ENCODE measurements at places on chromosomes 3 and 15.

DNA sequence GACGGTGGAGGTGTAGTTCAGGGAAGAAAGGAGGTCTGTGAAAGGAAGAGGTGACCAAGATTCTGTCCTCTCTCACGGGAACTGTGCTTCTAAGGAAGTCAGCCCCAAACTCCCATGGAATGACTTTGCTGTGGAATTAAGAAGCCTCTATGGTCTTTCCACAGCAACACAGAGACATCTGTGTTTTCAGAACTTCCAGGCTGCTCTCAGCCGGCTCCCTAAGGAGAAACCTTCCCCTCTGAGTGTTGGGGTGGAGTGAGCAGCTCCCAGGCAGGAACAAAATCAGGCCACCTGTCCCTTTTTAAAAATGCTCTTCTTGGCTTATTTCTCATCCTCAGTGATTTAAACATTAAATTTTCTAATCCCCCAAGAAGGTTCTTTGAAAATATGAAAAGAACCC lies 53.3 kb upstream of the SNRK start:
- DNase-seq, result no peak

GRCh38 chr3:186933816-186934215 lies 3.5 kb downstream of the ST6GAL1 start:
- DNase-seq, result no peak

DNA sequence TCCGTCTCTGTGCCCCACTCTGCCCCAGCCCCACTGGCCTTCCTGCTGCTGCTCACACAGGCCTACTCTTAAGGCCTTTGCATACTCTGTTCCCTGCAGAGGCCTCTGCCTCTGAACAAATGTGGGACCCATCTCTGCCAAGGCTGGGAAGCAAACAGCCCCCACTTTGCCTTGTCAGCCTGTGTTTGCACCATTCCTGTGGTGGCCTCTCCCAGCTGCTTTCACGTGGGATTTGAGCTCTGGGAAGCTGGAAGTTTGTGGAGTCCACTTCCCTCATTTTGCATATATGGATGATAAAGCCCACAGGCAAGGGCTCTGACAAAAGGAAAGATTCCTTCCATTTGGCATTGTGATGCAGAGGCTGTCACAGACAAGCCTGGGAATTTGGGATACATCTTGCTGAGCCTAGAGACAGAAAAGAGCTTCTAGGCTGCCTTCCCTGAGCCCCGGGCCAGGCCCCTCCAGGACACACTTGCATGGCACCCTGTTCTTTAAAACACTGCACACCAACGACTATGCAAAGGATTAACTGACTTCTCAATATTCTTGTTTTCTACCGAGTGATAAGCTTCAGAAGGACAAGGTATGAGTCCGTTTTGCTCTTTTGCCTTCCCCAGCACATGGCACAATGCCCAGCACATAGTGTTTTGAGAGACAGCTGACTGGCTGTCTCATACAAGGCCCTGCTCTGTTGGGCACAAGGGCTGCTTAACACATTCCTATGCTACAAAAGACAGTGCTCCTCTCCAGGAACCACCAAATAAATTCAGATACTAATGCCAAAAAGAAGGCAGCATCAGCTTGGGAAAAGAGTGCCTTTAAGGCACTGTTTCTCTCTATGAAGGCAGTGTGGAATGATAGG lies 120.7 kb upstream of the TOPAZ1 start:
- DNase-seq, result no peak

DNA sequence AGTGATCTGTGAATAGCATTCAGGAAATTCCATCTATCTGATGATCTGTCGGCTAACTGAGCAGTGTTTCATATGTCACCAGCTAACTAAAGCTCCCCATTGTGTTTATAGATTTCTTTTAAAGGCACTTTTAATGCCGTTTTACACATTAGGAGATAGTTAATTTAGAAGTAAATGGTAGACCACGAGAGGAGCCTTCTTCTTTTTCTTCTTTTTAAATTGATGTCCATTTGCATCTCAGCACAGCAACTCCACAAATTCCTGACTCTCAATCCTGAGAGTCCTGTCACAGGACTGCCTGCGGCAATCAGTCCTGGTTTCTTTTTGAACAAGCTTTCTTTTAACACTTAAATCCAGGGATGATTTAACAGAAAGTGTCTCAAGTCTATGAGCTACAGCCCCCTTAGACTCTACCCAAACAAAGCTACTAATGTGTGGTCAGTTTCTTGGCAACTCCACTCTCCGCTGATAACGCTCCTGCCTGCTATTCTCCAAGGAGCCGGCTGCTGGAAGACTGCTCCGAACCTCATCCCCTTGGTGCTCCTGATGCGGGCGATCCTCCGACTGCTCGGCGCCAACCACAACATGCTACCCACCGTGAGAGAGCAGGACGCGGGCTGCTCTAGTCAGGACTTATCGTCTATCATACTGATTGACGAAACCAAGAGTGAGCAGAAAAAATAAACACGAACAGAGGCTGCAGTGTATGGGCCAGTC lies 421.4 kb downstream of the MECOM start:
- no peak for DNase-seq

- DNase-seq, result no peak
Observed at GRCh38 chr15:81199031-81199779, 2.5 kb downstream of the IL16 start.

DNA sequence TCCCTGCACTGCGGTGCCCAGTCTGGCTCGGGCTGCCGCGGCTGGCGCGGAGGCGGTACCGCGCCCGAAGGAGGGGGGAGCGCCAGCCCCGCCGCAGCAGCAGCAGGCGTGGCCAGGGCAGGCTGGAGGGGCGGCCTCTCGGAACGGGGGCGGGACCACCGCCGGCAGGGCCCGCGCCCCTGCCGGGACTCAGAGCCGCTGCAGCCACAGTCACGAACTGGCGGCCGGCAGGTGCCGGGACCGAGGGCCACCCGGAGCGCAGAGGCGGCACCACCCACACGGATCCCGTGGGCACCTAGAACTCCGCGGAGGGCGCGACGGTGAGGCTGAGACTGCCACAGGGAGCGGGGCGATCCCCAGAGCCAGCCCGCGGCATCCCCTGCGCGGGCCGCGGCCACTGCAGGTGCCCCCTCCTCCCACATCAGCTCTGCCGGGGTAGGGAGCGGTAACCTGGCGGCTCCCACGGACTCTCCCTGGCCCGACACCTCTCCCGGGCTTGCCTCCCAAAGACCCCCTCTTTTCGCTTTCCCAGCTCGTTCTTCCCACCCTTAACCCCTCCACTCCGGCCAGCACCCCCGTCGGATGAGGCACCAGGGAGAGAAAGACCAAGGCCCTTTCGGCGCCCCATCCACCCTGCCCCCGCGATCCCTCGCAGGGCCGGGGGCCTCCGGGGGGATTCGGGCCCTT lies at the start of gene VWA5B2:
Gene VWA5B2, plus strand, starts transcription at position 192 of the 687 bp plus-strand sequence. CDS start 944 bp downstream, outside the sequence.
- DNase-seq, result peak; percentile 80

GRCh38 chr3:52904552-52904951 lies 7.2 kb upstream of the STIMATE start:
- no peak for DNase-seq

GRCh38 chr3:42688487-42689420 lies 3.4 kb downstream of the KLHL40 start:
- DNase-seq, result no peak

DNA sequence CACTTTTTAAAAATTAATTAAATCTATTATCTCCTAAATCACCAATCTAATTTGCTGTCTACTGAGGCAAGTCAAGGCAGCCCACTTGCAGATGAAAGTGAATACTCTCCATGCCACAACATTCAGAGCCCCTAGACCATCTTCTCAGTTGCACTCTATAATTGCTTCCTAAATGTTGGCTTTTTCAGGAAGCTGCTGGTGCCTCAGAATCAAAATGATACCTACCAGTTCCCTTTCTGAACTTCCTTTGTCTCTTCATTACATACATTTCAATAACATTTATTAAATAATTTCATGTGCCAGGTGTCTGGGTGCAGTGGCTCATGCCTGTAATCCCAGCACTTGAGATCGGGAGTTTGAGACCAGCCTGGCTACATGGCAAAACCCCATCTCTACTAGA lies 124.1 kb downstream of the SERPINI1 start:
- DNase-seq, result no peak

GRCh38 chr3:47370887-47371697 lies 9.7 kb upstream of the PTPN23 start:
- no peak for DNase-seq
